ENCODE measurements at places on chromosomes 3 and 15.

GRCh38 chr3:41629986-41630385 lies 331.9 kb downstream of the ULK4 start:
- no peak for DNase-seq

DNA sequence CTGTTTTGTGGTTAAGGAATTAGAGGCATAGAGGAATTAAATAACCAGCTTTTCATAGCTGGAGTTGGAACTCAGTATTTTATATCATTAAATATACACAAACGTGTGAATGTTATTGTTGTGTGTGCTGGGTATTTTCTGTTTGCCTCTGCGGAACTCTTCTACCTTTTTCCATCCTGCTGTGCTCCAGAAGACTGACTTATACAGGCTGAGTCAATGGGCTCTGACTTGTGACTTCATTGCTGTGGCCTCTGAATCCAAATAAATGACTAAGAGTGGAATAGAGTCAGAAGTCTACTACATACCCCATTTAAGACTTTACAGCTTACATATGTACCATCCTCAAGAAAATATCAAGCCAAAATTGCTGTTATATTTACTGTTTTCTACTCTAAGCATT lies 17.6 kb downstream of the ARIH1 start:
- no peak for DNase-seq

GRCh38 chr15:50148362-50148963 lies 29.4 kb upstream of the ATP8B4 start:
- DNase-seq: peak; percentile 42

DNA sequence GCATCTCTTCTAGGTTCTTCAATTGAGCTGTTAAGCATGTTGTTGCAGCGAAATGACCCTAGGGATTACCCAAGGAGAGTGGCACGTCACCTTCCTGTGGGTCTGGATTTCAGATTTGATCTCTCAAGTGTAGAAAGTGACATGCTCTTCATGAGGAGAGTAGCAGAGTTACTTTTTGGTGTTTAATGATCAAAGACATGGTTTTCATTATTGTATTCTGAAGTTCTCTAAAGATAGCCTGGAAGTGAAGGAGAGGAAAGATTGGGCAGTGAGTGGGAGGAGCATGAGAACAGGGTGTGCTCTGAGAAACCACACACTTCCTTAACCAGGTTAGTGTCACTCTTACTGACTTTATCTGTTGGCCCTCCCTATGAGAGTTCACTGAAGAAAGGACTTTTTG lies 153.6 kb downstream of the AKAP13 start:
- no peak for DNase-seq

- DNase-seq: no peak
These were observed 106.3 kb upstream of the DLG1 start for GRCh38 chr3:197404754-197405153.

- DNase-seq: no peak
These were observed 201.1 kb downstream of the WDR72 start for GRCh38 chr15:53558384-53558783.

DNA sequence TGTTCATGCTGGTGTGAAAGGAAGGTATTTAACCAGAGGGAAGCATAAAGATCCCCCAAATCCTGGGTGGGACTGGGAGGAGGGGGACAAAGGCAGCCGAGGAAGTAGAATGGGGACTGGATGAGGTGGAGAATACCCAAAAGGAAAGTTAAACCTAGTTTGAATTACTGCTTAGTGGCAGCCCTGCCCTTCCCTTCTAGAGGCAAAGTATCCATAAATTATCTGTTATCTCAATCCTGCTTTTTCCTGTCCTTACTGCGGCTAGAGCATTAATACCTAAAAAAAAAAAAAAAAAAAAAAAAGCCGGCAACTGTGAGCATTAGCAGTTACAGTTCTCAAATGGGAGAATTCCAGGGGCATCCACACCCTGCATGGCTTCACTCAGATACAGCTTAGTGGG lies 139.0 kb downstream of the RYR3 start:
- no peak for DNase-seq

- no peak for DNase-seq
These were observed 12.7 kb upstream of the MUC20 start for GRCh38 chr3:195708061-195708460.

GRCh38 chr3:18618723-18619122 lies 193.6 kb upstream of the SATB1 start:
- DNase-seq: no peak

DNA sequence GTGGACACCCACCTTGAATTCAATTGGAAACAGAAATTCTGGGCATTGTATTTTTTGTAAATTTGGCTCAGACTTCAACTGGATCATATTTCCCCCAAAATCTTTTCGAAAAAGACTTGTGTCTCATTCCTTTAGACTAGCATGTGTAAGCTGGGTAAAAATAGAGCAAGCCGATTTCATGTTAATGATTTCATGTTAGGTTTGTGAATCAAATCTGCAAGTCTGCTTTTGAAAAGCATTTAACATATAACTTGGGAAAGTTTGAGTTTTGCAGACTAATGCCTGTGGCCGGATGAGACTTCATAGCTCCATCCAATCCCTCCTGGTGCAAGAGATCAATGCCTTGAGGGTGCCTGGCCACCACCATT lies 64.5 kb downstream of the FLNB start:
- DNase-seq: peak; percentile 61

DNA sequence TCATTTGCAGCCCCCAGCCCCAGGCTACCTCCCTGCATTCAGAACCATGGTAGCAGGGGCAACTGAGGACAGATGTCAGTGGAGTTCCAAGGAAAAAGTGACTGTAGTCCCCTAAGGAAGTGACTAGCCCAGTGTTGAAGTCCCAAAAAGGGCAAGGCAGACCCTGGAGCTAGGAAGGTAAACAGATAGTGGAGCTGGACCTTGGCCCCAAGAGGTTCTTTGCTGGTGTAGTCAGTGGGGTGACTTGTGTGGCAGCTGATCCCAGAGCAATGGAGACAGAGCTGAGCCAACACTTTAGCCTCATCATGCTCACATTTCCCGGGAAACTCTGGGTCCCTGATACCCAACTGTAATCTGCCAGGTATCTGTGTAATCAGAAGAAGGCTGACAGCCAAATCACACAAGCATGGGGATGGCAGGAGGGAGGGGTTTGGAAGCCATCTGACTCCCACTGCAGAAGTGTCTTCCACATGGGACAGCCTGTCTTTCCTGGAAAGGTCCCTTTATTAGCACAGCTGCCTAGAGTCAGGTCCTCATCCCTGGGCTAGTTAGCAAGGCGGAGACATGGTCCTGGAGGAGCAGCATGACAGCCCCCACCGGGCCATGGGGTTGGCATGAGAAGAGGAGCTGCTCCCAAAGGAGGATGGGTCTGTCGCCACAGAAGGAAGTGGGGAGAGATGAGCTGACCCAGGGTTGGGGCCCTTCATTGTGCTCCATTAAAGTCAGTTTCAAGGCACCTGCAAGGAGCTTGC lies 39.8 kb downstream of the PXYLP1 start:
- no peak for DNase-seq
